CD8-positive, alpha-beta memory T cell (primary cell): ENCODE measurements at places on chromosomes 6 and 20.

DNA sequence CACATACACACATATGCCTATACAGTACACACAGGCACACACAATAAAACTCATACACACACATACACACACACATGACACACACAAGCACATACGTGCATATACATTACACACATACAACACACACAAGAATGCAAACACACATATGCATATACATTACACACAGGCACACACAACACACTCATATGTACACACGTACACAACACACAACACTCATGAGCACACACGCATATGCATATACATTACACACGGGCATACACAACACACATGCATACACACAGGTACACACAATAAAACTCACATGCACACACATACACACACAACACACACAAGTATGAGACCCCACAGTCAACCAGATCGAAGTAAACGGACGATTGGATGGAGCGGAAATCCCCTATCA lies 238.2 kb downstream of the ERMARD start:
- H3K27ac ChIP-seq, result no peak overlapping the region
- peaks cover 7% of the 10 kb centered on the region for H3K4me1 ChIP-seq
- no peaks in the 10 kb centered on the region for H3K36me3 ChIP-seq

DNA sequence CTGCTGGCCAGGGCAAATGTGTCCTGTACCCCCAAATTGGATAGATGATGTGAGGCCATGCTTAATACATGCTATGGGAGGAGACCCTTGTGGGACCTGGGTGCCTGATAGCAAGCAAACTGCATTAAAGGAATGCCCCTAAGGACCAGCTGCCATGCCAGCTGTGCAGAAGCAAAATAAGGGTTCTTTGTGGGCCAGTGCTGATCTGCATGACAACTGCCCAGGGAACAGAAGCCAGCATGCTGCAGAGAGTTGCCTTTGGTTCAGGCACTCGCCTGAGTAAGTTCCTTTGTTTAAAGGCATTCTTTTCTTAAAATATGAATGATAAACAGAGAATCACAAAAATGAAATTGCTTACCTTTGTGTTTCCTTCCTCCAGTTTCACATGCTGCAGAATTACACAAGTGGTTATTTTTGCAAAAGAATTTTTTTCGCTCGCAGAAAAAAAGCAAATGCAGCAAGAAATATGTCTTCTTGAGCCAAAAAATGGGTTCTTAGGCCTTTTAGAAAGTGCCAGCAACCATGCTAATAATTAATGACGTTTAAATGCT lies 6.9 kb upstream of the SYNDIG1 start:
- H3K4me1 ChIP-seq, result no peaks in the 10 kb centered on the region
- H3K4me3 ChIP-seq, result no peak overlapping the region
- no peak for DNase-seq
- no peaks in the 10 kb centered on the region for H3K36me3 ChIP-seq
- no peak overlapping the region for H3K27ac ChIP-seq

GRCh38 chr6:26103141-26103769 lies 16.0 kb downstream of the HFE start:
- DNase-seq, result no peak
- peak overlapping the region; percentile 82 for H3K27ac ChIP-seq
- no peaks in the 10 kb centered on the region for H3K27me3 ChIP-seq
- H3K4me1 ChIP-seq, result peaks cover 18% of the 10 kb centered on the region
- no peaks in the 10 kb centered on the region for H3K36me3 ChIP-seq

DNA sequence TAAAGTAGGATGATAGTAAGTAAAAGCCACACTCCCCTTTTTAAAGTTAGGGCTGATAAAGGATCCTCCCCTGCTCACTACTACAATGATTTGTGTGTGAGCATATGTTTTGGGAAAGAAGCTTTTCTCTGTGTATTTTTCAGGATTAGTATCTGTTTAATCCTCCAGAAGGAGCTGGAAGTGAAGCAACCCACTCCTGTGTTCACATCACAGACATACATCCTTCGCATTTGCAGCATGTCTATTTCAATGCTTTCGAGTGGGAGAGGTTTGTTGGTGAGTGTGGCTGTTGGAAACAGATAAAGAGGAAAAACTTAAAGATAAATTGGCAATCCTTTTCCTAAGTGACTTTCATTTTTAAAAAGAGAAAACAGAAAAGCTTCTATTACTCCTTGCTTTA lies 31.6 kb upstream of the RGS17 start:
- H3K36me3 ChIP-seq, result no peaks in the 10 kb centered on the region
- no peaks in the 10 kb centered on the region for H3K27me3 ChIP-seq
- DNase-seq, result no peak
- no peaks in the 10 kb centered on the region for H3K4me1 ChIP-seq
- H3K27ac ChIP-seq, result no peak overlapping the region
- no peak overlapping the region for H3K4me3 ChIP-seq

DNA sequence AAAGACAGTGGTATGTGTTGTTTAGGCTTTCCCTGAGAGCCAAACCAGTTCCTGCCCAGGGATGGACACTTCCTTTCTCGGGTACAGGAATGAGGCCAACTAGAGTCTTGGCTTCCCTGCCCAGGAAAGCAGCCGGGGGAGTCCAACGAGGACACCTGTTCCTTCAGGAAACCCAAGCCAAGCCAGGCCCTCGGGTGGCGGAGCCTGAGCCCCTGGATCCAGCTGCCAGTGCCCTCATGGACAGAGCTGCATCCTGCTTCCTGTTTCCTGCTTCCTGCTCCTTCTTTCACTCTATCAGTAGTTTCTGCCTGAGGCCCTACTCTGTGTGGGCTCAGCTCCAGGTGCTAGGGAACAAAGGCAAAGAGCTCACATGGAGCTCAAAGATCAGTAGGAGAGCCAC lies 7.9 kb upstream of the SIRPA start:
- DNase-seq, result no peak
- H3K27ac ChIP-seq, result no peak overlapping the region
- H3K27me3 ChIP-seq, result no peaks in the 10 kb centered on the region
- H3K4me1 ChIP-seq, result no peaks in the 10 kb centered on the region
- H3K36me3 ChIP-seq, result no peaks in the 10 kb centered on the region

DNA sequence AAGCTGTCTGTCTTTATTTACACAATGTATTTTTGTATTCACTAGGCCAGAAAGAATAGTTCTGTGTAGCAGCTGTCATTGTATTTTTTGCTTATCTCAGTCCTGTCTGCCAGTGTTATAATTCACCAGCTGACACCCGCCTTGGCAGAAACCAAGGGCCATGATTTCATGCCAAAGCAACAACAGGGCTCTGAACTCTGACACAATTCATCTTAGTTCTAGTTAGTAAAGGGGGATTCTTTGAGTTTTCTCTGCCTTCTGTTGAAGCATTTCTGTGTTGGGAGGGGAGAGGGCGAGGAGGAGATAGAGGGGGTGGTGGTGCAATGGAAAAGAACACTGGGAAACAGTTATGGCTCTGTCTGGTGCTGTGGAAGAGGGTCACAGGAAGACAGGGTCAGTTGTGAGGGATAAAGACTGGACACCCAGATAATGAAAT lies 684.6 kb upstream of the MARCKS start:
- H3K27ac ChIP-seq, result no peak overlapping the region
- no peaks in the 10 kb centered on the region for H3K27me3 ChIP-seq
- no peaks in the 10 kb centered on the region for H3K4me1 ChIP-seq
- DNase-seq, result no peak
- H3K4me3 ChIP-seq, result no peak overlapping the region

GRCh38 chr6:109340811-109341210 lies 41.5 kb downstream of the CD164 start:
- H3K4me1 ChIP-seq, result no peaks in the 10 kb centered on the region
- no peak overlapping the region for H3K4me3 ChIP-seq
- DNase-seq, result no peak
- H3K36me3 ChIP-seq, result no peaks in the 10 kb centered on the region
- no peaks in the 10 kb centered on the region for H3K27me3 ChIP-seq

DNA sequence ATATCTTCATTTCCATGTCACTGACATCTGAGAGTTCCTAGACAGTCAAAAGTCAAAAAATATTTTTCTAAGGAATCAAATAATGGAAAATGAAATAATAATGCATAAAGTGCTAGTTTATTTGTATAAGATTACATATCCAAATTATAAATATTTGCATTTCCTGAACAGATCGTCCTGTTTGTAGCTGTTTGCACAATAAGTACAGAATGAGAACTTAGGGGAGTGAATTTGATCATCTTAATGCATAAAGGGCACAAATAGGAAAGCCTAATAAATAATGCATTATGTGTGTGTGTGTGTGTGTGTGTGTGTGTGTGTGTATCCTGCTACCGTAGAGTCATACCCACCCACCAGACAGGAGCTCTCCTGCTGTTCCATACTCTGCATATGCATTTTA lies 521.0 kb upstream of the EPHA7 start:
- H3K27me3 ChIP-seq, result no peaks in the 10 kb centered on the region
- H3K4me1 ChIP-seq, result no peaks in the 10 kb centered on the region
- no peak for DNase-seq
- no peak overlapping the region for H3K4me3 ChIP-seq
- no peak overlapping the region for H3K27ac ChIP-seq

DNA sequence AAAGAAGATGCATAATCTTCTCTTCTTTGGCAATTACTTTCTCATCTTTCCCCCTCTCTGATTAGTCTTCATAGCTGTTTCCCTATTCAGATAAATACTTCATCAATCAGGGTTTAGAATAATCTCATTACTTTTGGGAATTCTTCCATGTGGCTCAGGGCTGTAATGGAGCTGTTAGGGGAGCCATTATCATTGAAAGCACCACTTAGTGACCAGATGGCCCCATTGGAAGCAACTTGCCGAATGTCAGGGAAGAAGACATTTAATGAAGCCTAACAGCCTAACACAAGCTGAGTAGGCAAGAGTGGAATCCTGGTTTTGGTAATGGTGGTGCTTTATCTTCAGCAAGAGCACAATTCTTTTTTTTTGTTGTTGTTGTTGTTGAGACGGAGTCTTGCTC lies 45.0 kb downstream of the TIAM2 start:
- no peak overlapping the region for H3K27ac ChIP-seq
- H3K4me1 ChIP-seq, result no peaks in the 10 kb centered on the region
- H3K36me3 ChIP-seq, result no peaks in the 10 kb centered on the region
- H3K27me3 ChIP-seq, result no peaks in the 10 kb centered on the region
- no peak overlapping the region for H3K4me3 ChIP-seq

- H3K4me3 ChIP-seq, result no peak overlapping the region
- H3K27me3 ChIP-seq, result no peaks in the 10 kb centered on the region
- H3K4me1 ChIP-seq, result no peaks in the 10 kb centered on the region
- H3K36me3 ChIP-seq, result peaks cover 20% of the 10 kb centered on the region
Observed at GRCh38 chr6:144528743-144529425, 243.7 kb downstream of the UTRN start.

DNA sequence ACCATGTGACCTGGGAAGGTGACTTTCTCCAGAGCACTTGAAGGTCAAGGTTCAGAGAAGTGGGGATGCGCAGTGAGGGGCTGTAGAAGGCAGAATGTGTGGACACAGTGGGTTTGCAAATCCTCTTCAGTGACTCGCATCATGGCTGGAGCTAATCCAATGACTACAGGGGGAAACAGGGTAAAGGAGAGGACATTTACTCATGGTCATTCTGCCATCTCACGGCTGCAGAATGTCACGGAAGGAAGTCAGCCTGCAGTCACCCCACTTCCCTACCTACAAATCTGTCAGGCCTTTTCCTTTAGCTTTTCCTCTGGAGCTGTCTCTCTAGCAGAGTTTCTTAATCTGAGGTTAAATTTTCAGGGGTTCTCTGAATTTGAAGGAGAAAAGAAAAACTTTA lies 337.6 kb downstream of the CDC5L start:
- H3K36me3 ChIP-seq, result no peaks in the 10 kb centered on the region
- DNase-seq, result no peak
- H3K4me1 ChIP-seq, result no peaks in the 10 kb centered on the region
- H3K27ac ChIP-seq, result no peak overlapping the region
- H3K4me3 ChIP-seq, result no peak overlapping the region
- H3K27me3 ChIP-seq, result no peaks in the 10 kb centered on the region

GRCh38 chr20:19737025-19737424 lies 21.0 kb upstream of the RIN2 start:
- H3K36me3 ChIP-seq, result no peaks in the 10 kb centered on the region
- DNase-seq, result no peak
- no peak overlapping the region for H3K27ac ChIP-seq
- no peak overlapping the region for H3K4me3 ChIP-seq
- H3K27me3 ChIP-seq, result no peaks in the 10 kb centered on the region
- H3K4me1 ChIP-seq, result no peaks in the 10 kb centered on the region

DNA sequence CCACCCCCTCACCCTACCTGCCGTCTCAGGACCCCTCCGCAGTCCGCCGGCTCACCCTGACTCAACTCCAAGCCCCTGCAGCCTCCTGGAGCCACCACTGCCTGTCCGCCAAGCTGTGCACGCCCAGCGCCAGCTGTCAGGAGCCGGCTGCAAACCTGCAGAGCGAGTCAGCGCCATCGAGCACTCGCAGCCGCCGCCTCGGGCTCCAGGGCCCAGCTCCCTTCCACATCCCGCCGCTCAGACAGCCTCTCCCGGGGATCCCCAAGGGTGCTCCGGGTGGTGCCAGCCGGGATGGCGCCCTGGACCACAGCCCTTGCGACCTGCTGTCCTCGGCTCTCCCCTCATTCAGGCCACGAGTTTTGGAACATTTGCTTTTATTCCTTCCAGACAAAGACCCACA lies 4.3 kb downstream of the TNNC2 start:
- peaks cover 13% of the 10 kb centered on the region for H3K27me3 ChIP-seq
- no peak overlapping the region for H3K4me3 ChIP-seq
- DNase-seq, result no peak
- no peak overlapping the region for H3K27ac ChIP-seq
- H3K4me1 ChIP-seq, result no peaks in the 10 kb centered on the region

DNA sequence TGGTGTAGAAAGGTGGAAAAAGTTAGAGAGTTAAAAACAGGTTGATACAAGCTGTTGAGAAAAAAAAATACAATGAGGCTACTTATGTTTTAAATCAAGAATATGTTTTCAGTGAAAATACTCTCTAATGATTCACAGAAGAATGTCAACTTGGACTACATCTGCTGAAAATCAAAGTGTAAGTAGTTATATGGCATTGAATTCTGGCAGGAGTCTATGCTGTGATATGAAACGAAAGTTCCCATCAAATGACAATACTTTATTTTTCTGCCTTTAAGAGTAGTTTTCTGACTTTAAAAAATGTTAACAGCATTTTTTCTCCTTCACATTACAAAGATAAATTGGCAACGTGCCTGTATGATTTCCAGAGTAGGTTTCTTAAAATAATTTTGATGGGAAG lies 158.3 kb downstream of the EYA4 start:
- no peaks in the 10 kb centered on the region for H3K27me3 ChIP-seq
- no peaks in the 10 kb centered on the region for H3K36me3 ChIP-seq
- no peaks in the 10 kb centered on the region for H3K4me1 ChIP-seq
- H3K27ac ChIP-seq, result no peak overlapping the region

- DNase-seq, result no peak
- no peaks in the 10 kb centered on the region for H3K36me3 ChIP-seq
- H3K27ac ChIP-seq, result no peak overlapping the region
- H3K27me3 ChIP-seq, result peaks cover 3% of the 10 kb centered on the region
Observed at GRCh38 chr6:35181308-35181932, 32.3 kb upstream of the SCUBE3 start.

DNA sequence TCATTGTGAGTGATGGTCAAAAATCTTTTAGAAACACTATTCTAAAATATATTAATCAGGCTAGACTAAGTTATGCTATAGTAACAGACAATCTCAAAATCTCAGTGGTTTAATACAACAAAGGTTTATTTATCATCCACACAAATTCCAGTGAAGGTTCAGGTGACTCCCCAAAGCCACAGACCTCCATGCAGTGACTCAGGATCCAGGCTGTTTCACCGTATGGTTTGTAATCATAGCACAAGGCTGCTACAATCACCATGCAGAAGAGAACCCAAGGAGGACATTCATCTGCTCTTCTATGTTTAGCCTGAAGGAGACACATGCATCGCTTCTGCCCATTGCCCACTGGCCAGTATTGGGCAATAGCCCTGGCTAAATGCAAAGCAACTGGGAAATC lies 46.2 kb downstream of the BFSP1 start:
- no peak overlapping the region for H3K27ac ChIP-seq
- H3K36me3 ChIP-seq, result no peaks in the 10 kb centered on the region
- H3K4me1 ChIP-seq, result no peaks in the 10 kb centered on the region
- DNase-seq, result no peak
- H3K27me3 ChIP-seq, result no peaks in the 10 kb centered on the region
